Hematopoietic multipotent progenitor cell (in vitro differentiated cells): ENCODE measurements at places on chromosomes 6 and 20. TPM values are rescaled to one million over a fixed set of nuclear protein-coding genes. Genes with fewer than 3 reads are reported as not detected.

GRCh38 chr6:27546522-27546921, 73.6 kb upstream of the ZNF184 start:
- no peak for DNase-seq

DNA sequence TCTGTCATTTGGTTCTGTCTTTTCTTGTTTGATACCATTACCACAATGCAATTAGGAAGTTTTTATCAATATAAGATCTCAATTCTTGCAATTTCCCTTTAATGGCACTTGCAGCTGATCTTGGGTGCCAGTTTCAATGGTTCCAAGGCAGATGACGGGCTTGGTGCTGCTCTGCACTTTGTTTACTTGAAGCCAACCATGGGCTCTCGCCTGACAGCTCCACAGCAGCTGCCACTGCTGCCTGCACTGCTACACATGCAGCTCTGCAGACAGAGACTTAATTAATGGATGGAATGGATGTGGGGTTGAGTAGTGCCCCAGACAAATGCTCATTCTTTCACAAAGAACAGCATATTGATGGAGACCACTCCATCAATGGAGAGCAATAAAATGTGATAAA, 1024.3 kb upstream of the EPHA7 start:
- DNase-seq: no peak

The SH3BGRL2 gene
- total RNA-seq: 4.6 TPM

The PKHD1 gene
- total RNA-seq: under 0.01 TPM

The ELOVL2 gene
- total RNA-seq: not detected

GRCh38 chr20:34528921-34529297, 12.7 kb downstream of the DYNLRB1 start:
- DNase-seq: no peak

The OR12D3 gene
- not detected for total RNA-seq

DNA sequence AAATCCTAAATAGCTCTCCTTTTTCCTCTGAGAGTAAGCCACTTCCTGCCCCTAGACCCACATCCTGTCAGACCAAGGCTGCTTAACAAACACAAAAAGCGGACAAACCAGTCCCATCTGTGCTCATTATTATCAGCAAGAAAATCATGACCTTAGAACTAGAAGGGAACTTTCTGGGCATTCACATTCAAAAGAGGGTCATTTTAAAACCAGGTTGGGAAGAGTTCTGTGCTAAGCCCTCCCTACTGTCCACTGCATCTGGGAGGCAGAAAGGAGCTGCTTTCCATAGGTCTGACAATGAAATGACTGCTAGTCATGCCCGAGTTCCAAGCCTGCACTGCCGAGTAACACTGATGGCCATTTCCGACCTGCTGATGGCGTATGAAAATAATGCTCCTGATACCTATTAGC, 15.4 kb downstream of the EZR start:
- no peak for DNase-seq

GRCh38 chr20:55174172-55174571, 698.8 kb downstream of the DOK5 start:
- no peak for DNase-seq

GRCh38 chr20:5189917-5190316, 63.1 kb downstream of the CDS2 start:
- DNase-seq: no peak

GRCh38 chr20:35434085-35435005, 3.7 kb downstream of the GDF5 start:
- no peak for DNase-seq

DNA sequence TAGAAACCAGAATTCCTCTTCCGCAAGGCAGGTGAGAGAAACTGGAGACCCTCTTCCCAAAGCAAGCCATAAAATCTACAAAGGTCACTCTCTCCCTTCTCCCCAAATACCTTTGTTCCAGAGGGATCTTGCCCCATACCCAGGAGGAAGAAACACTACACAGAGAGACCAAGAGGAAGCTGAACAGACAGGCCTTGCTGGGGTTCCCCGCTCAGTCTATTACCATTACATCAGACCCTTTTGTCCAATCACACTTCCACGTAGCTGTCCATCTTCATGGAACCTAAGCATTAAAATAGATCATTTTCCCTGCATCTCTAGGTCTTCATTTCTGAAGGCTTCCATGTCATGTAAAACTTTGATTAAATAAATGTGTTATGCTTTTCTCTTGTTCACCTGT, 32.1 kb downstream of the METTL24 start:
- no peak for DNase-seq

DNA sequence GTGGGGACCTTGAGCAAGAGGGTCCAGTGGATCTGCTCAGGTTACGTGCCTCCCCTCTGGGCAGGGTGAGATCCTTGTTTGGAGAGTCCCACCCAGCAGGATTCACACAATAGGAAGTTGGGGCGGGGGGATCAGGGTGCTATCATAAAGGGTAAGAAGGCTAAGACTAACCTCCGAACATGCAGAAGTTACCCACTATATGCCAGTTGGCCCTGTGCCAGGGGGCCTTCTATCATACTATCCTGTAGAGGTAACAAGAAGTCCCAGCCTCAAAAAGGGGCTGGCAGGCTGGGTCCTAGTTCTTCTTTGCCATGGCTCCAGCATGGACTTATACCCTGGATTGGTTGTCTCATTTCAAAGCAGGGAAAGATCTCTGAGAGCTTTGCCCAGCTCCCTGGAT, 94.1 kb downstream of the CDH26 start:
- DNase-seq: peak; percentile 48

The VGLL2 gene
- not detected for total RNA-seq

- DNase-seq: peak; percentile 48
Measured at GRCh38 chr6:13504611-13505344, 17.4 kb upstream of the GFOD1 start.

GRCh38 chr20:38833154-38833856, 27.8 kb downstream of the PPP1R16B start:
- DNase-seq: no peak

- no peak for DNase-seq
Measured at GRCh38 chr6:134714679-134715078, 235.2 kb downstream of the ALDH8A1 start.

The COL12A1 gene
- total RNA-seq: under 0.01 TPM

The STX11 gene
- 32.3 TPM for total RNA-seq

The GUCA1A gene
- not detected for total RNA-seq

DNA sequence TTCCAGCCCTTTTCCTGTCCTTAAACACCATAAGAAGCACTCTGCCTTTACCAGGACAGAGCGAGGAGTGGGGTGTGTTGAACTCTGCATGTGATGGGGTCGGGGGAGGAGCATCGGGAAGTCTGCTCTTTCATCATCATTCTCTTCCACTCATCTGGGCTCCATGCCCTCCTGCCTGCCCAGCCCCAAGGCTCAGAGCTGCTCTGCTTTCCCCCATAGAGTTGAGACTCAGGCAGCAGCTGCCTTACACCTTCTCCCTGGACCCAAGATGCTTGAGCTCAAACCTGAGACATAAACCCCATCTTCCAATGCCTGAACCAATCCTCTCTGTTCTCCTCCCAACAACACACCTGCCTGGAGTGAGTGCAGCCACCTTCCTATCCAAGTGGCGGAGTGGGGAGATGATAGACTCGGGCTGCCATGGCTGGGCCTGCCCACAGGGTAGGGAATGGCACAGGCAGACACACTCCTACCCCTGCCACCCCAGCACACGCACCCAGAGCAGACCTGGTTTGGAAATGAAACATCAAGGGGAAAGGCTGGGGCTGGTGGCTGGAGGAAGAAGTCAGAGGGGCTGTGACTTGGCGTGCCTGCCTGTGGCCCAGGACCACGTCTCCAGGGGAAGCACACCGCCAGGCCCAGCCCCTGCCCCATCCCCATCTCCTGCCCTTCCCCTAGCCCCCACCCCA, 28.4 kb downstream of the TFEB start:
- no peak for DNase-seq

DNA sequence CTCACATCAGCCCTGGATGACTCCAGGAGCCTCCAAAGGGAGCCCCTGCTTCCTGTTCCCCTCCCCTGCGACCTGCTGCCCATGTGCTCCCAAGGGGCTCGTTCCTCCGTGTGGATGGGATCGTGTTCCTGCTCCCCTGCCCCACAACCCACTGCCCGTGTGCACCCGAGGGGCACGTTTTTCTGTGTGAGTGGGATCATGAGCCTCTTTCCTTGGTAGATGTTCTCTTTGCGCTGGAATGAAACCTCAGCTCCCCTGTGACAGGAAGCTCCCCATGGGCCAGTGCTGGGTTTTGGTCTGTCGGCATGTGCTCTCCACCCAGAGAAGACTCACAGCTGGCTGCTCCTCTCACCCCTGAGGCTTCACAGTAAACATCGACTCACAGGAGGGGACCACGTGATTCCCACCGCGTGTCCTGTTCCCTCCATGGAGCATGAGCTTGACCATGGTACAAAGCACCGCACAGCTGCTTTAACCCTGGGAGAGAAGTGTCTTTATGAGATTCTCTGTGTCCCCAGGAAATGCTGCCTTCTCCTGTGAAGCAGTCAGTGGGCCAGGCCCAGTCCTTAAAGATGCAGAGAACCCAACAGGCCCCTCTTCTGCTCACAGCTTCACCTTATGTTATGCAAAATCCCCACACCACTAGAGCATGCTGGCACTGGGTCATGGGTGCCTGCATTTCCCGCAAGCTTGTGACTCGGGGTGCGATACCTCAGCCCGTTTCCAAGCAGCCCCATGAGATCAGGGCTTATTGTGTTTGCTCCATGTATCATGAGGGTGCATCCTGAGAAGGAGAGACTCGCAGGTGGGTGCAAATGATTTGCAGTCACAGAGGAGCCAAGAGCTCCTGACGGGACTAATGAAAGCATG, 215.1 kb downstream of the ERMARD start:
- no peak for DNase-seq

The RFX6 gene
- total RNA-seq: not detected

The PTCRA gene
- total RNA-seq: under 0.01 TPM

GRCh38 chr6:10759312-10759839, 11.8 kb downstream of the TMEM14B start:
- no peak for DNase-seq

DNA sequence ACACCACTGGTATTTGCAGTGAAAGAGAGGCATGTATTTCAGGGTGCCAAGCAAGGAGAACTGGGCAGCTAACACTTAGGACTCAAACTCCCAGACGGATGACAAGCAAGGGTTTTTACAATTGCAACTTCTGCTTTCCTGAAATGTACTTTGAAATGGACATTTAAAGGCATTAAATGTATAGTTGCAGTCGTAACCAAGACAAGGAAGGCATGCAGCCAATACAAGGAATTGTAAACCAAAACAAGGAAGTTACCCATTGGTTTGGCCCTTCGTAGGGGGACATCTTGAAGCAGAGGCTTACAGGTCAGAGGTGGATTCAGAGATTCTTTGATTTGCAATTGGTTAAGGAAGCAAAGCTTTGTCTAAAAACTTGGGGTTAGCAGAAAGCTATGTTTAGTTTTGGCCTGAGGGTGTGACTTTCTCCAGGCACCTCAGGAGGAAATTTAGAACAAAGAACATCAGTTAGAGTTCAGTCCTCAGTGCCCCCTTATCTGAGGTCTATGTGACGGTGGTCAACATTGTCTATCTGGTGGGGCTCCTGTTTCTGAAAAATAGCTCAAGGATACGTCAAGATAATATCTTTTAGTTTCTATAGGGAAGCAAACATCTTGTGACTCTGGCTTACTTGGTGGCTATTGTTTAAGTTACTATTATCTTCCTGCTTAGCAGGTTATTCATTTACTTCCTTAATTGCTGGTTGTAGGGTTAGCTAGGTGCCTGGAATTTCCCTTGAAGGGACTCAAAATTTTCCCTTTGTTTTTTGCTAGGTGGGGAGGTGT, 266.0 kb downstream of the CD83 start:
- DNase-seq: peak; percentile 50

The BHLHE23 gene
- total RNA-seq: 1.3 TPM

- DNase-seq: no peak
Measured at GRCh38 chr6:112298021-112298745, 43.8 kb upstream of the LAMA4 start.

DNA sequence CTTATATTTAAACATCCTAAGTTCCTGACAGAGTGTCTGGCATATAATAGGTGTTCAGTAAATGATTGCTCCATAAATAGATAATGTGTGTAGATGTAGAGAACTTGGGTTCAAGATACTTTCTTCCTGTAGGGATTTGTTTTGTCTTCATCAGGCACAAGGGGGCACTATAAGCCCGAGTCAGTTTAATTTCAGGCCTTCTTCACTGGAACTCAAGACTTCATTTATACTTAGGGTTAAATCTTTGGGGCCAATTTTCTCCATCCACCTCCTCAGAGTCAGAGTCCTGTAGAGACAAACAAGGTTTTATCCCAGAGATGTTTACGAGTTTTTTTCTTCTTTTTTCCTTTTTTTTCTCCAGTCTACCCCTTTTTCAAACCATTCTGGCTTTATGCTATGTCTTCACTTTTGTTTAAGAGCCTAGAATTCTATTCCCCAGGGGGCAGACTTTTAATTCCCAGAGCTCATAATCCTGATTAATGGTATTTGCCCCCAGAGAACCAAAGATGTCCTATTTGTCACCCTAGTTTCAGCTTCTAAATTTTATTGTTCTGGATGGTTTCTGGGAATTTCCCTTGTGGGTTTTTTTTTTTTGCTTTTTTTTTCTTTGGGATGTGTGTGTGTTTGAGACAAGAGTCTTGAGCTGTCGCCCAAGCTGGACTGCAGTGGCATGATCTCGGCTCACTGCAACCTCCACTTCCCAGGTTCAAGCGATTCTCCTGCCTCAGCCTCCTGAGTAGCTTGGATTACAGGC, 88.4 kb downstream of the HFE start:
- peak; percentile 84 for DNase-seq

The JAG1 gene
- 5.4 TPM for total RNA-seq

DNA sequence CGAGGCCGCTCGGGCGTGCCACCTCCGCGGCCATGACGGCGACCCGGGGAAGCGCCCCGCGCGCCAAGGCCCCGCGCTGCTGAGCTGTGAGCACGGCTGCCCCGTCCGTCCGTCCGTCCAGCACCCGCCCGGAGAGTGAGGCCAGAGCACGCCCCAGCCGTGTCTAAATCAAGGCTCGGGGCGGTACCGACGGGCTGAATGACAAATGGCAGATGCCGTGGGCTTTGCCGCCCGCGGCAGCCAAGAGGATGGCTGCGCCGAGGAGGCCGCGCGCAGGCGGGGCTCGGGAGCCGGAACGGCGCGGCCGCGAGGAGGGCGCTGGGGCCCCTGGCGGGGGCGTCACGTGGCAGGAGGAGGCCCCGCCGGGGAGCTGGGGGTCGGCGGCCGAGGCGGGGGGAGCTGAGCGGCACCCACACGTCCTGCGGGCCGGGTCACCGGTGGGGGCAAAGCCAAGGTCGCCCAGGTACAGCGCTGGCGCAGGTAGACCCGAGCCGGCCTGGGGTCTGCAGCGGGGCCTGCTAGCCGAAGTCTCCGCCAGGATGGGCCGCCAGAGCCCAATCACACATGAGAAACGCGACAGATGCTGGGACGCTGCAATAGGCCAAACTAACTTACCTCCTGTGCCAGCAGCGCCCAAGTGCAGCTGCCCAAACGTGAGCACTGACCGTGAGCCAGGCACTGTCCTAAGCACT, at the start of gene PLAGL1:
Gene PLAGL1 (minus strand): TSS at position 140 of the 692 bp plus-strand sequence. CDS start 60,123 bp downstream, outside the sequence.
- peak; percentile 61 for DNase-seq
